CD14-positive monocyte (primary cell): ENCODE measurements at places on chromosomes 6 and 20.
A peak's percentile ranks its signal among the peaks of the same experiment; 100 is the strongest.

DNA sequence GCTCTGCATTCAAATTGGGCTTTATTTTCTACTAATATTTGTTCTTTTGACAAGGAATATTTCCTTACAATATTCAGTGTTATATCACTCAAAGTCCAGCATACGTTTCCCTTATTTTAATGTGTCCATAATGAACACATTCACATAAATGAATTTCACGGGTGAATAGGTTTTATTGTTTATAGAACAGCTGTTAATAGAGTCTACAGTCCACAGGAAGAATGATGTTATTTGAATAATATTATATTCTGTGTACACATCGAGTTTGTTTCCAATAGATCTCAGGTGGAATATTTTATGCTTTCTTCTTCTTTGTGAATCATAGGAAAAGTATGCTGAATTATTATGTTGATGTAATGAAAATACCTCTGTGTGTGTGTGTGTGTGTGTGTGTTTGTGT is 582.4 kb downstream of the CDH26 start:
- H3K4me1 ChIP-seq, result no peaks in the 10 kb centered on the region
- no peak overlapping the region for H3K27ac ChIP-seq
- H3K36me3 ChIP-seq, result no peaks in the 10 kb centered on the region

GRCh38 chr6:137808836-137809315 is 58.2 kb upstream of the TNFAIP3 start:
- H3K4me3 ChIP-seq, result no peak overlapping the region
- no peaks in the 10 kb centered on the region for H3K36me3 ChIP-seq
- no peaks in the 10 kb centered on the region for H3K27me3 ChIP-seq
- peaks cover 25% of the 10 kb centered on the region for H3K4me1 ChIP-seq

- no peaks in the 10 kb centered on the region for H3K4me1 ChIP-seq
- H3K27ac ChIP-seq, result no peak overlapping the region
- H3K36me3 ChIP-seq, result no peaks in the 10 kb centered on the region
- no peak overlapping the region for H3K4me3 ChIP-seq
- H3K27me3 ChIP-seq, result no peaks in the 10 kb centered on the region
These were observed 142.3 kb upstream of the NRSN1 start for GRCh38 chr6:23983735-23984134.

GRCh38 chr6:85425997-85426396 is 23.9 kb upstream of the NT5E start:
- no peak overlapping the region for H3K4me3 ChIP-seq
- H3K36me3 ChIP-seq, result no peaks in the 10 kb centered on the region
- no peak for DNase-seq
- no peaks in the 10 kb centered on the region for H3K4me1 ChIP-seq
- H3K27ac ChIP-seq, result no peak overlapping the region

DNA sequence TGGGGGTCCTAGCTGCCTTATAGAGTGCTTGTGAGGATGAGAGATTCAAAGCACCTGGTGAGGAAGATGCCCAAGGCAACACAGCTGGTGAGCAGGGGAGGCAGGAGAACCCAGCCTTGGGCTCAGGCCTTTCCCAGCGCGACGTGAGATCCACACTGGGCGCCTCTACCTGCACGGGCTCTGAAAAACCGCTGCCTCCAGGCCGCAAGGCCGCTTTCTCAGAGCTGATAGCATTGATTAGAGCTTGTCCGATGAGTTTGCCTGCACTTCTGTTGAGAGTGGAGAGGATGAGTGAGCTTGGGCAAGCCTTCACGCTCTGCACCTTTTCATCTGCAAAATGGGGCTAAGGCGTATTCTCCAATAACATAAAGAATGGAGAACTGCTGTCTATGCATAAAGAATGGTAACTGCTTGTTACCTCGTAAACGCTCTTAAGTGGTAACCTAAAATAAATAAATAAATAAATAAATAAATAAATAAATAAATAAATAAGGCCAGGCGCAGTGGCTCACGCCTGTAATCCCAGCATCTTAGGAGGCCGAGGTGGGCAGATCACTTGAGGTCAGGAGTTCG is 916 bp downstream of the PABPC1L start:
- H3K36me3 ChIP-seq, result peaks cover 32% of the 10 kb centered on the region
- H3K27ac ChIP-seq, result peak overlapping the region; percentile 59
- DNase-seq, result no peak
- H3K27me3 ChIP-seq, result no peaks in the 10 kb centered on the region
- H3K4me1 ChIP-seq, result peaks cover 19% of the 10 kb centered on the region
- H3K4me3 ChIP-seq, result peak overlapping the region; percentile 36

DNA sequence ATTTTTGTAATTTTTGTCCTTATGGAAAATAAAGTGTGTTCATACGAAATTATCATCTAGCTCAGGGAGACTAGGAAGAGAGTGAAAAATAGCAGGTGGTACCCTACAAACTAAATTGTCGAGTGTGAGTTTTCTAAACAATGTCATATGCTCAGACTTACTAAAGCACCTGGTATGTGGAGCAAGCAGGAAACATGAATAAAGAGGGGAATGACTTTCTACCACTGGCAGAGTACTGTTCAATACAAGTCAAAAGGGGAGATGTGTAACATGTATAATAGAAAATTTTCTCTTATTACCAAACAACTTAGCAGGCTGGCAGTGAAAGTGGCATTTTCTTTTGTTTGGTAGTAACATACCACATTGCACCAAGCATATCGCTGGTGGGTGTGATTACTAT is 36.1 kb downstream of the CTNNBL1 start:
- no peaks in the 10 kb centered on the region for H3K4me1 ChIP-seq
- peaks cover 43% of the 10 kb centered on the region for H3K36me3 ChIP-seq
- no peak overlapping the region for H3K27ac ChIP-seq
- DNase-seq, result no peak
- H3K27me3 ChIP-seq, result no peaks in the 10 kb centered on the region

DNA sequence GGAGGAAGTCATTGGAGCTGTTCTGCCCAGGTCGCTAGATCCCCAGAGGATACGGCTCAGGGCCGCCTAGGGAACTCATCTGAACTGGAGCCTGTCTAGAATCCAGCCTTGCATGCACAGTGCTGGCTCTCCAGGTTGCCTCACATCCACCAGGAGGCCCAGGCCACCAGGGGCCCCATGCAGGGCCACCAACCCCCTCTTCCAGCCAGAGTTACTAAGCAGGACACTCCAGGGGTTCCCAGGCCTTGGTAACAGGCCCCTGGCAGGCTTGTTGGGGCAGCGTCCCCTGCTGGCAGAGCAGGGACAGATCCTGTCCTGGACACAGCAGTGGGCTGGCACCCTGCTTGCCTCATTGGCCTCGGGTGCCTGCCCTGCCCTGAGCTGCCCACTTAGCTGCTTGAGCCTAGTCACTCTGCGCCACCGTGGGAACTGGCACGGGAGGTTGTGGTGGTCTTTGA is 35.3 kb downstream of the EFCAB8 start:
- no peak overlapping the region for H3K4me3 ChIP-seq
- H3K4me1 ChIP-seq, result no peaks in the 10 kb centered on the region
- no peak overlapping the region for H3K27ac ChIP-seq
- DNase-seq, result no peak

- no peak overlapping the region for H3K27ac ChIP-seq
- H3K4me3 ChIP-seq, result no peak overlapping the region
- H3K36me3 ChIP-seq, result no peaks in the 10 kb centered on the region
- no peak for DNase-seq
- no peaks in the 10 kb centered on the region for H3K4me1 ChIP-seq
These were observed 97.5 kb upstream of the ZBTB24 start for GRCh38 chr6:109580519-109580918.

- H3K27ac ChIP-seq, result no peak overlapping the region
- no peaks in the 10 kb centered on the region for H3K27me3 ChIP-seq
- no peak overlapping the region for H3K4me3 ChIP-seq
- no peaks in the 10 kb centered on the region for H3K4me1 ChIP-seq
- no peak for DNase-seq
These were observed 59.2 kb upstream of the PIM1 start for GRCh38 chr6:37110500-37111461.

GRCh38 chr6:26087284-26088115 is at the start of gene HFE:
HFE (plus strand) TSS chr6:26087429; CDS start chr6:26087441, 12 bp downstream.
- peak within 1 kb of the TSS; percentile 85 for H3K27ac ChIP-seq
- peaks cover 49% of the 10 kb centered on the region for H3K4me1 ChIP-seq
- DNase-seq, result peak; percentile 51
- no peaks in the 10 kb centered on the region for H3K27me3 ChIP-seq
- no peaks in the 10 kb centered on the region for H3K36me3 ChIP-seq
